ENCODE measurements at places on chromosomes 6 and 20. TPM values are rescaled to one million over a fixed set of nuclear protein-coding genes. Genes with fewer than 3 reads are reported as not detected.

Gene MCCD1
- not detected for total RNA-seq

Gene COL10A1
- total RNA-seq: not detected

Gene ADGB
- total RNA-seq: not detected

Gene TNXB
- total RNA-seq: 148 TPM

Gene ALDH8A1
- total RNA-seq: 1.2 TPM

Gene ENPP1
- total RNA-seq: 11.1 TPM

Gene CLDN20
- not detected for total RNA-seq

Gene KIAA0408
- total RNA-seq: 25.2 TPM

Gene FBXO30
- 47.7 TPM for total RNA-seq

Gene AKAP12
- total RNA-seq: 218 TPM

DNA sequence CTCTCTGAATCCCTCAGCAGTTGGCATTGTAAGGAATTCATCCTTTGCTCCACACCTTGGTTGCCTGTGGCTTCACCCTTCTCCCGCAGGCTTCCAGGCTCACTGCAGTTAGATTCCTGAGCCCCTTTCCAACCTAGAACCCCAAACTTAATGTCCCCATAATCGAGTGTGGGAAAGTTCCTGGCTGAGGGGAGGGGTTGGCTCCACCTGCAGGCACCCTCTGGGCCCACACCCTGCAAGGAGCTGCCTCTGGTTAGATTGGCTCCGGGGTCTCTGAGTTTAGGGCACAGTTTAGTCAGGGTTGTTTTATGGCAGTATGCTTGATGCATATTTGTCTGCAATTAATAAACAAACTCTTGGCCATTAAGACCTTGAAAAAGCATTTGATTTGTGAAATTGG, 63.4 kb downstream of the MTHFD1L start:
- H3K4me3 ChIP-seq: no peak overlapping the region
- H3K36me3 ChIP-seq: no peaks in the 10 kb centered on the region
- no peaks in the 10 kb centered on the region for H3K4me1 ChIP-seq
- no peak overlapping the region for H3K27ac ChIP-seq
- no peak for ATAC-seq

DNA sequence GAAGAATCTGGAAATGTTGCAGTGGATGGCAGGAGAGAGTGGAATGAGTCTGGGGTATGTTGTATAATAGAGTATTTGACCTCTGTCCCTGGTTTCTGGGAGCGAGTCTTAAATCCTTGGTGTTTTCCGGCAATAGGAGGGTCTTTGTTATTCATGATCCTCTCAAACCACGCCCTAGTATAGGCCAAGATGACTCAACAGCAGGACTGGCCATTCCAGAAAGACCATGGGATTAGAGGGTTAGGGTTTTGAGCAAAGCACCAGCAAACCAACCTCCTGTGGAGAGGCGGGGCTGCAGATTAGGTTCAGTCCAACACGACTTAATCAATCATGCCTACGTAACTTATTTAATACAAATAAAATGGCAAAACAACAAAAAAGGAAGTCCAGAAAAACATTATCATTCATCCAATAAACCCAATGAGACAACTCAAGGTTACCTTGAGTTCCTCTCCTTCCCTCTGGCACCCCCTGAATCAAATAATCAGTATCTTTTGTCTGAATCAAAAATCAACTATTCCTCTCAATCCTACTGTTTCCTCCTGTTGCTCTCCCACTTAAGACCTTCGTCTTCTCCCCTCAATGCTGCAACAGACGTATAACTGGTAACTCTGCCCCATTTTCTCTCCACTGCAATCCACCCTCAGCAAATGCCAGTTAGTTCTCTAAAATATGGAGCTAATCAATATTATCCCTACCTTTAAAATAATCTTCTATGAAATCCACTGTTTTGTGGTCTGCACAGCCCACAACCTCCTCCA, 15.5 kb downstream of the HUS1B start:
- H3K27ac ChIP-seq: no peak overlapping the region
- H3K36me3 ChIP-seq: no peaks in the 10 kb centered on the region
- no peak overlapping the region for H3K4me3 ChIP-seq
- no peaks in the 10 kb centered on the region for H3K4me1 ChIP-seq
- H3K27me3 ChIP-seq: no peaks in the 10 kb centered on the region
- no peak for ATAC-seq

- no peak overlapping the region for H3K27ac ChIP-seq
- no peaks in the 10 kb centered on the region for H3K36me3 ChIP-seq
- ATAC-seq: no peak
- H3K4me1 ChIP-seq: peaks cover 20% of the 10 kb centered on the region
These were observed 91.9 kb downstream of the PDE10A start for GRCh38 chr6:165571068-165571682.

GRCh38 chr6:153058291-153058690, 55.8 kb upstream of the MTRF1L start:
- H3K27me3 ChIP-seq: no peaks in the 10 kb centered on the region
- no peak overlapping the region for H3K27ac ChIP-seq
- H3K4me1 ChIP-seq: no peaks in the 10 kb centered on the region

GRCh38 chr20:57819691-57820380, 110.0 kb upstream of the PMEPA1 start:
- H3K27me3 ChIP-seq: peaks cover 25% of the 10 kb centered on the region
- no peaks in the 10 kb centered on the region for H3K4me1 ChIP-seq

GRCh38 chr6:139349464-139350020, 24.9 kb downstream of the CITED2 start:
- no peak overlapping the region for H3K4me3 ChIP-seq
- no peaks in the 10 kb centered on the region for H3K4me1 ChIP-seq
- no peaks in the 10 kb centered on the region for H3K36me3 ChIP-seq
- no peak for ATAC-seq

DNA sequence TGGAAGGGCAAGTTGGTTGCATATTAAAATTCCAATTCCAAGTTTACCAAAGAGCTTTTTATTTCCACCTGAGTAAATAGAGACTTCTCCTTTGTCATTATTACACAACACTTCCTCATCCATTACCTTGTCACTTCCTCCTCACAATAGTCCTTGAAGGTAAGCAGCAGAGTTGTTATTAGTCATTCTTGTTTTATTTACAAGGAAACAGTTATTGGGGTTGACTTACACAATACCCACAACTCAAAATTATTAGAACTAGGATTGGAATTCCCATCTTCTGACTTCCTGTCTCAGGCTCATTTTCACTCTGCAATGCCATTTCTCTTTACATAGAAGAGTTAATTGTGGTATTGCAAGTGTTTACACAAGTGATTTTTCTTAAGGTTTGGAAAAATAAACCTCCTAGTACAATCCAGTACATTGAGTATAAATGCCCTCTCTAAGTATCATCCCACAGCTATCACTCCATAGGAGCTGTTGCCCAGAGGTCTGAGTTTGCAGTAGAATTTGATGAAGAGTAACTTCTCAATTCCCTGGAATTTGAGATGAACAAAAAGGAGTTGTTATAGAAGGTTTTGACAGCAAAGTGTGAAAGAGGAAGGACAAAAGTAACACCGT, 28.9 kb upstream of the MTRF1L start:
- no peak overlapping the region for H3K27ac ChIP-seq
- ATAC-seq: no peak
- no peaks in the 10 kb centered on the region for H3K36me3 ChIP-seq
- H3K4me1 ChIP-seq: no peaks in the 10 kb centered on the region
- no peaks in the 10 kb centered on the region for H3K27me3 ChIP-seq
- H3K4me3 ChIP-seq: no peak overlapping the region

DNA sequence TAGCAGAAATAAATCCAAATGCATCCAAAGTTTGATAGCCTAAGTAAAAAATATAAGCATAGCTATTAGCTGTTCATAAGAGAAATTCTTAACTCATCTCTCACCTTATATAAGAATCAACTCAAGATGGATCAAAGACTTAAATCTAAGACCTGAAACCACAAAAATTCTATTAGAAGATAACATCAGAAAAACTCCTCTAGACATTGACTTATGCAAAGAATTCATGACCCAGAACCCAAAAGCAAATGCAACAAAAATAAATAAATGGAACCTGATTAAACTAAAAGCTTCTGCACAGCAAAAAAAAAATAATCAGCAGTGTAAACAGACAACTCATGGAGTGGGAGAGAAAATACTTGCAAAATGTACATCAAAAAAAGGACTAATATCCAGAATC, 184.3 kb downstream of the TFAP2A start:
- ATAC-seq: no peak
- no peak overlapping the region for H3K27ac ChIP-seq
- H3K4me3 ChIP-seq: no peak overlapping the region
- H3K36me3 ChIP-seq: no peaks in the 10 kb centered on the region
- no peaks in the 10 kb centered on the region for H3K27me3 ChIP-seq

GRCh38 chr6:8110117-8110721, 7.9 kb upstream of the EEF1E1 start:
- H3K36me3 ChIP-seq: no peaks in the 10 kb centered on the region
- ATAC-seq: no peak
- peaks cover 29% of the 10 kb centered on the region for H3K27me3 ChIP-seq
- H3K27ac ChIP-seq: no peak overlapping the region
- H3K4me1 ChIP-seq: no peaks in the 10 kb centered on the region

DNA sequence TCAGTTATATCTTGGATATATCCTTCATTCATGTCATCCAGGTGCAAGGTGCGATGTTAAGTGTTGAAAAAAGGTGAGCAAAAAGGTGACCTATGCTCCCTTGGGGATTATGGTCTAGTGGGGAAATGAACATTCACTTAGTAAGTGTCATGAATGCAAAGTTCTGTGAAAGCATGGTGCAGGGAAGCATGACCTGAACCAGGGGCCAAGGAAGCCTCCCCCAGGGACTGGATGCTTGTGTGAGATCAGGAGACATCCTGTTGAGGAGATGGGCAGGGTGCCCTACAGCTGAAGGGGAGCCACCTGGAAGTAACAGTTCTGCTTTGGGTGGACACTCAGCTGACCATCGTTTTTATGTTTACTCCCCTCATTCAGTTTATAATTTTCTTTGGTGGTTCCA, 179.5 kb downstream of the SYNDIG1 start:
- peaks cover 8% of the 10 kb centered on the region for H3K4me1 ChIP-seq
- no peak for ATAC-seq
- H3K36me3 ChIP-seq: no peaks in the 10 kb centered on the region
- no peaks in the 10 kb centered on the region for H3K27me3 ChIP-seq
- no peak overlapping the region for H3K4me3 ChIP-seq

DNA sequence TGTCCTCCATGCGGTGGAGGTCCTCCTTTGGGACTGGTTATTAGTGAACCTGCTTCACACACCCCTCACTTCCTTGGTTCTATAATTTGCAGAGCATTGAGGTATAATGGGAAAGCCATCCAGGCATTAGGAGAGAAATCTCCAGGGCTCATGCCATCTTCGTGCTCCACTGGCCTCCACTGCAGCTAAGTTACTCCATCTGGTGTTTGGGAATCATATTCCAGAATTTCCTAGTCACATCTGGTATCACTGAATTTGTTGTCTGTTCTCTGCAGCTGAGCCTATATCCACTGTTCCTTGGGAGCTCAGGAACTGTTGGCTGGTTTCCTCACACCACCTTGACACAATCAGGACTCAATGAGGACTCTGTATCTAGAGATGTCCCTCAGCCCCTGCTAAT, 173.0 kb upstream of the TSHZ2 start:
- H3K4me1 ChIP-seq: no peaks in the 10 kb centered on the region
- no peaks in the 10 kb centered on the region for H3K27me3 ChIP-seq
- H3K27ac ChIP-seq: no peak overlapping the region
- no peak overlapping the region for H3K4me3 ChIP-seq
- no peaks in the 10 kb centered on the region for H3K36me3 ChIP-seq

- no peak for ATAC-seq
- no peaks in the 10 kb centered on the region for H3K36me3 ChIP-seq
These were observed 47.5 kb upstream of the ADGRF5 start for GRCh38 chr6:46969206-46969605.

GRCh38 chr6:15516923-15517560, 145.8 kb downstream of the DTNBP1 start:
- ATAC-seq: no peak
- no peak overlapping the region for H3K27ac ChIP-seq
- peaks cover 11% of the 10 kb centered on the region for H3K4me1 ChIP-seq
- no peaks in the 10 kb centered on the region for H3K36me3 ChIP-seq

- no peaks in the 10 kb centered on the region for H3K27me3 ChIP-seq
- no peak overlapping the region for H3K27ac ChIP-seq
- H3K36me3 ChIP-seq: no peaks in the 10 kb centered on the region
- ATAC-seq: no peak
- H3K4me1 ChIP-seq: no peaks in the 10 kb centered on the region
These were observed 26.1 kb upstream of the KLHL31 start for GRCh38 chr6:53691667-53692133.

- no peaks in the 10 kb centered on the region for H3K36me3 ChIP-seq
- ATAC-seq: peak; percentile 98
- H3K4me1 ChIP-seq: peaks cover 52% of the 10 kb centered on the region
- no peaks in the 10 kb centered on the region for H3K27me3 ChIP-seq
These were observed at the start of gene PTPN1 for GRCh38 chr20:50509923-50510705. PTPN1 (plus strand) TSS chr20:50510383; CDS start chr20:50510528, 145 bp downstream.

DNA sequence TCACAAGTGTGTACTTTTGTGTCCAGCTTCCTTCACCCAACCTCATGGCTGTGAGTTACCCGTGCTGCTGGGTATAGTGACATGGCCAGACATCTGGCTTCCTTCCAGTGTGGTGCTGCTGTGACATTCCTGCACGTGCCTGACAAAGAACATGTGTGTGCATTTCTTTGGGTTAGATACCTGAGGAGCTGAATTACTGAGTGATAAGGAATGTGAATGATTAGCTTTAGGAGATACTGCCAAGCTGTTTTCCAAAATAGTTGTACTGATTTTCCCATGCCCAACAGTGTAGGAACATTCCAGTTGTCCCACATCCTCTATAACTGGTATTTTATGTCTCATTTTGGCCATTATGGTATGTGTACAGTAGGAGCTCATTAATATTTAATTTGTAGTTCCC, 132.5 kb downstream of the PREX1 start:
- H3K36me3 ChIP-seq: peaks cover 19% of the 10 kb centered on the region
- no peaks in the 10 kb centered on the region for H3K27me3 ChIP-seq
- no peak overlapping the region for H3K27ac ChIP-seq
- H3K4me3 ChIP-seq: no peak overlapping the region
- peaks cover 3% of the 10 kb centered on the region for H3K4me1 ChIP-seq
- no peak for ATAC-seq

GRCh38 chr20:52923123-52923937, 48.8 kb upstream of the TSHZ2 start:
- no peak for ATAC-seq
- H3K27ac ChIP-seq: no peak overlapping the region
- no peaks in the 10 kb centered on the region for H3K4me1 ChIP-seq

- H3K4me3 ChIP-seq: no peak overlapping the region
- H3K27ac ChIP-seq: no peak overlapping the region
- no peaks in the 10 kb centered on the region for H3K36me3 ChIP-seq
- ATAC-seq: no peak
- no peaks in the 10 kb centered on the region for H3K4me1 ChIP-seq
These were observed 77.6 kb downstream of the LIN28B start for GRCh38 chr6:105034470-105034869.

GRCh38 chr20:19211661-19212468, 577 bp upstream of the SLC24A3 start:
- H3K27me3 ChIP-seq: peaks cover 12% of the 10 kb centered on the region
- peak overlapping the region; percentile 74 for H3K27ac ChIP-seq
- peaks cover 42% of the 10 kb centered on the region for H3K4me1 ChIP-seq
- H3K4me3 ChIP-seq: peak overlapping the region; percentile 44
- ATAC-seq: peak; percentile 29

- no peaks in the 10 kb centered on the region for H3K4me1 ChIP-seq
- no peak for ATAC-seq
- H3K36me3 ChIP-seq: no peaks in the 10 kb centered on the region
- no peak overlapping the region for H3K27ac ChIP-seq
- H3K27me3 ChIP-seq: no peaks in the 10 kb centered on the region
- H3K4me3 ChIP-seq: no peak overlapping the region
These were observed 39.8 kb downstream of the PRDM1 start for GRCh38 chr6:106125925-106126435.

Measured in gastroesophageal sphincter (tissue), 4 donors.